Stimulated activated CD4-positive, alpha-beta T cell treated with anti-CD3 and anti-CD28 coated beads, Interleukin-12 subunit alpha, Interleukin-12 subunit beta, amount 100 ng/mL, for 24 hours (primary cell): ENCODE measurements at places on chromosomes 16 and 17.

DNA sequence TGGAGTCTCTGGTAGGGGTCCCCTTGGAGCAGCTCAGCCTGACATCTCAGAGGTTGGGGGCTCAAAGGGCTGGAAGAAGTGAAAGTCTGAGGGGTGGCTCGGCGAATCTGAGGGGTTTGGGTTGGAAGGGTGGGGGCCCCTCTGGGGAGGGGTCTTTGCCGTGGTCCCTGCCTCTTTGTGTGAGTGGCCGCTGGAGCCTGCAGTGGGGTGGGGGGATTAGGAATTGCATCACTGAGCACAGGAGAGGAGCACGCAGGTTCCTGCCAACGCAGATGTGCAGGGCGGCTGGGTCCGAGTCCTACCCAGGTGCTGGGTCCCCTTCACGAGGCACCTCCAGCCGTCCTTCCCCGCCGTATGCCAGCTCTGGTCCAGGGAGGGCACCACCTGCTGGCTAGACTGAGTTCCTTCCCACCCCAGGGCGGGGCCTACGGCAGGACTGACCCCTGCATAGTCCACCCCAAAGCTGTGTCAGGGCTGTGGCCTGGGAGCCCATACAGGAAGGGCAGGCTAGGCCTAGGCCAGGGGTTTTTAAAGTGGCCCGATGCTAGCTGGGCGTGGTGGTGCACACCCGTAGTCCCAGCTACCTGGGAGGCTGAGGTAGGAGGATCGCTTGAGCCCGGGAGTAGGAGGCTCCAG, 9.9 kb downstream of the FMNL1 start:
- DNase-seq, result no peak

- DNase-seq, result peak; percentile 32
These were observed 7.9 kb upstream of the SOST start for GRCh38 chr17:43766413-43767052.

- no peak for DNase-seq
These were observed 68.3 kb upstream of the ENDOV start for GRCh38 chr17:80346498-80347275.

DNA sequence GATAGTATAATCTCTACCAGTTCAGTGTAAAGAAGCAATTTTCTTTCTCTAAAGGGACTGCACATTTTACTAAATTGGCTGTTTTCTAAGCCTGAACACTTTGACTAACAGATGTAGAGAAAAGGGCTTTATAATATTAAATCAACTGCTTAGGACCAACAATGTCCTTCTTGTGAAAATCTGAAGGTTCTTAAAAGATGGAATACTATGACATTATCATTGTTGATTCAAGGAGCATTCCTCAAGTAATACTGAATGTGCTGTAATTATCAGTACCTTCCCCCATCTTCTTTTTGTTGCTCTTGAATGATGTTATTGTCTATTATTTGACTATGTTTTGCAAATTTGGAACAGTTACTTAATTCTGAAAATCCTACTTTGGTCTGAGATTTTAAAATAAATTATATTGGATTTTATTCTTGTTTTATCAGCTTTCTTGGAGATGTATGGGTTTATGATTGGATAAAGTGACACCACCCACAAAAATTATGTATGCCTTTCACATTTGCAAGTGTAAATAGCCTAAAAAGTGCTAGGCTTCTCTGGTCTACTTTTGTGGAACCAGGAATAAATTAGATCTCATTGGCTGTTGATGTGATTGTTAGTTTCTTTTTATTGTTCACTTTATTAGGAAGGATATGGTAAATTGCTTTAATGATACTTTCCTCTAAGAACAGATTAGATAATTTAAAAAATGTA, 53.0 kb downstream of the TAOK1 start:
- DNase-seq, result no peak

- DNase-seq, result no peak
These were observed 7.5 kb downstream of the FLOT2 start for GRCh38 chr17:28889996-28890395.

- no peak for DNase-seq
These were observed 147.1 kb downstream of the RPTOR start for GRCh38 chr17:80691784-80692183.

DNA sequence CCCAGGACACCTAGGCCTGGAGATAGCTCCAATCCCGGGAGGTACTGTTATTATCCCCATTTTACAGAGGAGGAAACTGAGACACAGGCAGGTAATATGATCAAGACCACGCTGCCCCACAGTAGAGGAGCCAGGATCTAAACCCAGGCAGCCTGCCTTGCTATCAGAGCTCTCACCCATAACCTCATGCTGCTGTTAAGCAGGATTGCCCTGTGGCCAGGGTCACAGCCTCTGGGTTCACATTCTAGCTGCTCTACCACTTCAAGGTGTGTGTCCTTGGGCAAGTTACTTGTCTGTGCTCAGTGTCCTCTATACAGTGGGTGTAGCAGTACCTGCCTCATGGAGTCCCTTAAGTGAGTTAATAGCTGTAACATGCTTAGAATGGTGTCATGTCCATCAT, 1015.3 kb downstream of the KCNJ18 start:
- DNase-seq, result no peak
